ENCODE measurements at places on chromosomes 6 and 20. TPM values are rescaled to one million over a fixed set of nuclear protein-coding genes. Genes with fewer than 3 reads are reported as not detected.

The OCSTAMP gene
- total RNA-seq, result not detected

The TRIM15 gene
- not detected for total RNA-seq

The LPA gene
- total RNA-seq, result not detected

The TSHZ2 gene
- total RNA-seq, result 30.7 TPM

The SLC29A1 gene
- 3.4 TPM for total RNA-seq

The MOG gene
- total RNA-seq, result not detected

The POU5F1 gene
- total RNA-seq, result not detected

The PPP1R3G gene
- total RNA-seq, result not detected

The RGS19 gene
- 50.9 TPM for total RNA-seq

The RPL7L1 gene
- total RNA-seq, result 73.9 TPM

The CLVS2 gene
- not detected for total RNA-seq

The DSN1 gene
- 9.7 TPM for total RNA-seq

The GTSF1L gene
- total RNA-seq, result not detected

The SPINT3 gene
- total RNA-seq, result not detected

The PRDM13 gene
- total RNA-seq, result not detected

The TCF15 gene
- not detected for total RNA-seq

The ZNF391 gene
- total RNA-seq, result 0.60 TPM

The COX4I2 gene
- not detected for total RNA-seq

The FBXO9 gene
- total RNA-seq, result 59.0 TPM

The NEURL2 gene
- total RNA-seq, result 2.1 TPM

The DPM1 gene
- total RNA-seq, result 25.9 TPM

The VSTM2L gene
- not detected for total RNA-seq

The TAAR9 gene
- total RNA-seq, result not detected

The MAD2L1BP gene
- total RNA-seq, result 30.5 TPM

The KIF25 gene
- total RNA-seq, result not detected

The ANGPT4 gene
- not detected for total RNA-seq

The HSPA12B gene
- total RNA-seq, result not detected

The RALY gene
- total RNA-seq, result 137 TPM

The ADGRB3 gene
- not detected for total RNA-seq

The KCNS1 gene
- total RNA-seq, result not detected

The GSTA2 gene
- total RNA-seq, result not detected

The PPP1R14C gene
- total RNA-seq, result not detected

The DDX43 gene
- total RNA-seq, result 2.0 TPM

The KIF13A gene
- 0.68 TPM for total RNA-seq

The FOXC1 gene
- not detected for total RNA-seq

The RHAG gene
- not detected for total RNA-seq

The MUC21 gene
- not detected for total RNA-seq

The MTCH1 gene
- total RNA-seq, result 194 TPM

The PHACTR3 gene
- 0.52 TPM for total RNA-seq

The CNKSR3 gene
- total RNA-seq, result not detected

The CST1 gene
- not detected for total RNA-seq

The NR2E1 gene
- total RNA-seq, result not detected

The REM1 gene
- not detected for total RNA-seq

The CDH22 gene
- total RNA-seq, result not detected

The ZFAND3 gene
- total RNA-seq, result 61.0 TPM

The MAS1 gene
- not detected for total RNA-seq

The C6orf163 gene
- total RNA-seq, result 1.8 TPM

The OR2J3 gene
- total RNA-seq, result not detected

The KHDRBS2 gene
- not detected for total RNA-seq

The LY86 gene
- total RNA-seq, result 1.6 TPM

The AIF1 gene
- 13.2 TPM for total RNA-seq

The SLC32A1 gene
- total RNA-seq, result not detected

The SOBP gene
- total RNA-seq, result not detected

The UBE3D gene
- 7.0 TPM for total RNA-seq

The ITPR3 gene
- total RNA-seq, result 48.3 TPM

The ARMC2 gene
- total RNA-seq, result 8.7 TPM

The FOXS1 gene
- total RNA-seq, result not detected

The TRIM10 gene
- 0.37 TPM for total RNA-seq

Measured in T-helper 17 cell (primary cell).